ENCODE measurements at places on chromosomes 3 and 15. TPM values are rescaled to one million over a fixed set of nuclear protein-coding genes. Genes with fewer than 3 reads are reported as not detected.

The C3orf62 gene
- total RNA-seq: 4.2 TPM

The CNOT10 gene
- 37.1 TPM for total RNA-seq

The CHDH gene
- 4.9 TPM for total RNA-seq

The TLR9 gene
- 1.5 TPM for total RNA-seq

The SLC6A1 gene
- 1.7 TPM for total RNA-seq

The HPS3 gene
- total RNA-seq: 28.7 TPM

The RLBP1 gene
- not detected for total RNA-seq

The FETUB gene
- total RNA-seq: not detected

The FES gene
- total RNA-seq: 65.2 TPM

The SLC28A2 gene
- not detected for total RNA-seq

The XIRP1 gene
- 0.09 TPM for total RNA-seq

The NUSAP1 gene
- 27.6 TPM for total RNA-seq

The EFCC1 gene
- 2.7 TPM for total RNA-seq

The C3orf70 gene
- total RNA-seq: 2.2 TPM

The PLA2G4D gene
- 0.15 TPM for total RNA-seq

The CHRNA7 gene
- total RNA-seq: 2.3 TPM

The CADM2 gene
- 0.16 TPM for total RNA-seq

The FMN1 gene
- total RNA-seq: 32.6 TPM

The WDR93 gene
- 0.52 TPM for total RNA-seq

The SOX14 gene
- not detected for total RNA-seq

The ST3GAL6 gene
- 10.9 TPM for total RNA-seq

The MUSTN1 gene
- 1.2 TPM for total RNA-seq

The SI gene
- total RNA-seq: not detected

The ADAMTS7 gene
- 8.7 TPM for total RNA-seq

The KCNH8 gene
- 0.12 TPM for total RNA-seq

The CLDN18 gene
- 66.8 TPM for total RNA-seq

The FEZF2 gene
- total RNA-seq: not detected

The SETMAR gene
- 19.4 TPM for total RNA-seq

The CPNE9 gene
- total RNA-seq: 0.21 TPM

The CLDN11 gene
- 9.9 TPM for total RNA-seq

The TRANK1 gene
- total RNA-seq: 26.6 TPM

The EOMES gene
- total RNA-seq: 0.26 TPM

The HES1 gene
- 18.1 TPM for total RNA-seq

The ALG1L2 gene
- 0.64 TPM for total RNA-seq

The OIP5 gene
- 1.6 TPM for total RNA-seq

The CASR gene
- total RNA-seq: not detected

The MAP6D1 gene
- total RNA-seq: 1.2 TPM

The TJP1 gene
- 82.9 TPM for total RNA-seq

The FOXL2 gene
- not detected for total RNA-seq

The ARGFX gene
- not detected for total RNA-seq

The CCDC50 gene
- 49.7 TPM for total RNA-seq

The C15orf61 gene
- 5.8 TPM for total RNA-seq

The GOLGA8S gene
- 0.29 TPM for total RNA-seq

The C3orf80 gene
- total RNA-seq: 1.9 TPM

The EBLN2 gene
- 3.7 TPM for total RNA-seq

The SPINT1 gene
- 160 TPM for total RNA-seq

The CX3CR1 gene
- total RNA-seq: 6.4 TPM

The TUSC7 gene
- not detected for total RNA-seq

The OCA2 gene
- 0.81 TPM for total RNA-seq

The COLQ gene
- 1.9 TPM for total RNA-seq

The GRK7 gene
- total RNA-seq: not detected

The GPR171 gene
- 0.96 TPM for total RNA-seq

The LRRIQ4 gene
- total RNA-seq: 0.12 TPM

The KBTBD8 gene
- 3.6 TPM for total RNA-seq
